ENCODE measurements at places on chromosomes 11 and 22.

- no peaks in the 10 kb centered on the region for H3K27me3 ChIP-seq
- DNase-seq = no peak
- no peak overlapping the region for H3K27ac ChIP-seq
- no peaks in the 10 kb centered on the region for H3K36me3 ChIP-seq
- no peak overlapping the region for H3K4me3 ChIP-seq
- peaks cover 13% of the 10 kb centered on the region for H3K4me1 ChIP-seq
These were observed 3.2 kb downstream of the THAP7 start for GRCh38 chr22:20998411-20999336.

DNA sequence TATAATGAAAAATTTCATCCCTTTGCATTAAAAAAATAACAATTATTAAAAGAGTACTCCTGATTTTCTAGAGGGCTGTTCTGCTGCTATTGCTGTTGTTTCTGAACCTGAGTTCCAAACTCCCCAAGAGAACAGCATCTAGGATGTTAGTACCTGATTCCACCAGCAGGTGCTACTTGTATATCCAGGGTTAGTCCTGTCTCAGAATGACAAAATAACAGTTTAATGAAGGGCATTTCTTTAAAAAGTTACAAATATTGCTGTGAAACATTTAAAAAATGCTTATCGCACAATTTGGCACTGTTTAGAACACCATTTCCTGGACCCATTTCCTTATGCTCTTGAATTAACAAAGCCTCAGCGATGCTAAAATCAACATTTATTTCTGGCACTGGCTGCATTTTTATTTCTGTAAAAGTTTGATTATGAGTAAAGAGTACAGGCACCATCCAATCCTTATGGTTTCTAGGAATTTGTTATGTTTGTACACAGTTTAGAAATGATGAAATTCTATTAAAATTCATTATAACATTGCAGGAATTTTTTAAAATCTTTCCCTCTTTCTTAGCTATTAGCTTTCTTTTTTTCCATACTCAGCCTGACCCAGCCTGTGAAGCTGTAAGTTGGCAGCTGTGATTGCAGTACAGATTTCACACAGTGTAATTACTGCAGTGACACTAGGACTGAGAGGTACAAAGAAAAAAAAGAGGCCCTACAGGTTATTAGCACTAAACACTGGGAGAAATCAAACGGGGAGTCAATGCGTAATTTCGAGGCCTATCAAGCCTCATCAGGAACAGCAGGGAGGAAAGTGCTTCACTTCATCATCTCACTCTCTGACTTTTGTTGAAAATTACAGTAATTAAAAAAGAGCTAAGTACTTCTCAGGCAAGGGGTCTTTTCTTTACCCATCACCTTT is 208.8 kb downstream of the DCDC1 start:
- H3K36me3 ChIP-seq = no peaks in the 10 kb centered on the region
- H3K4me3 ChIP-seq = no peak overlapping the region
- no peak overlapping the region for H3K27ac ChIP-seq

GRCh38 chr11:71213696-71214552 is 38.5 kb downstream of the SHANK2 start:
- H3K4me3 ChIP-seq = no peak overlapping the region
- H3K36me3 ChIP-seq = no peaks in the 10 kb centered on the region
- H3K27ac ChIP-seq = no peak overlapping the region
- DNase-seq = peak; percentile 3
- H3K27me3 ChIP-seq = no peaks in the 10 kb centered on the region

GRCh38 chr11:86440305-86440716 is 65.6 kb downstream of the CCDC81 start:
- no peaks in the 10 kb centered on the region for H3K27me3 ChIP-seq
- no peak overlapping the region for H3K4me3 ChIP-seq
- no peak overlapping the region for H3K27ac ChIP-seq
- DNase-seq = no peak
- H3K4me1 ChIP-seq = no peaks in the 10 kb centered on the region

GRCh38 chr22:28943501-28943879 is 60.1 kb downstream of the ZNRF3 start:
- H3K36me3 ChIP-seq = no peaks in the 10 kb centered on the region
- no peaks in the 10 kb centered on the region for H3K4me1 ChIP-seq
- no peak for DNase-seq
- H3K27ac ChIP-seq = no peak overlapping the region

- H3K4me1 ChIP-seq = peaks cover 24% of the 10 kb centered on the region
- H3K27ac ChIP-seq = peak overlapping the region; percentile 78
- H3K4me3 ChIP-seq = no peak overlapping the region
- H3K36me3 ChIP-seq = peaks cover 5% of the 10 kb centered on the region
These were observed 117.8 kb downstream of the APOL5 start for GRCh38 chr22:35835267-35835997.

DNA sequence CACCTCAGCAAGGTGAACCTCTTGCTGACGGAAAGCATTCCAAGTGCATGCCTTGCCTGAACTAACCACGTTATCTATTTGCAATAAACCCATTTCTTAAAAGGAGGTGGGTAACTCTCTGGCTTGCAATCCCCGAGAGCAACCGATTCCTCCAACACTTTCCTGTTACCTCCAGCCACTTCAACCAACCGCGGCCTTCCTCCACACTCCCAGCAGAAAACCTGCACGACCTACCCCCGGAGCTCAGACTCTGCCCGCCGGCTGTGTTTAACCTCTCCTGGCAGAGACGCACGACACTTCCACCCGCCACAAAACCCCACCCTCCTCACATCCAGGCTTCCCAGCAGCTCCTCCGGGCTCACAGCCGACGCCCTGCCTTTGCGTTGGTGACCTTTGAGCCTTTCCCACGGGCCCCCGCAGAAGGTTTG is 708 bp downstream of the SCO2 start:
- H3K27me3 ChIP-seq = peaks cover 10% of the 10 kb centered on the region
- peak overlapping the region; percentile 95 for H3K27ac ChIP-seq
- peaks cover 5% of the 10 kb centered on the region for H3K36me3 ChIP-seq
- peak overlapping the region; percentile 63 for H3K4me3 ChIP-seq

- no peak overlapping the region for H3K27ac ChIP-seq
- H3K4me3 ChIP-seq = no peak overlapping the region
- no peaks in the 10 kb centered on the region for H3K36me3 ChIP-seq
- no peak for DNase-seq
- H3K4me1 ChIP-seq = no peaks in the 10 kb centered on the region
- no peaks in the 10 kb centered on the region for H3K27me3 ChIP-seq
These were observed 12.2 kb downstream of the PTDSS2 start for GRCh38 chr11:462107-462890.

DNA sequence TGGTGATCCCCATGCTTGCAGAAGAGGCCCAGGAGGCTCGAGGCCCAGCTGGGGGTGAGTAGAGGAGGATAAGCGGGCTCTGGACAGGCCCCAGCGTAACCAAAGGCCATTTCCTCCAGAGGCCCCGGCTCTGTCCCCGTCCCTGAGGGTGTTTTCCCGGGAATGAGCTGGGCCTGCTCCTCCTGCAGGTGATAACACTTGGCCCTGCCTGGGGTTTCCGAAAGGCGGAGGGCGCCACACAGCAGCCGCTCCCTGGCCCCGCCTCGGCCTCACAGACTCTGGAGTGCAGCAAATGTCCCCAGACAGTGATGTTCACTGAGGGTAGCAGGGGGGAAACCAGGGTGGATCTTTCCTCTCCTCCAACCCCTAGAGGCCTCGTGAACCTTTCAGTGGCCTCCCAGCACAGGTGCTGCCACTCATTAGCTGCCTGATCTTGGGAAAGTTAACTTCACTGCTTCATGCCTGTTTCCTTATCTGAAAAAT is 10.5 kb upstream of the MGAT3 start:
- H3K27me3 ChIP-seq = no peaks in the 10 kb centered on the region
- DNase-seq = no peak
- peaks cover 22% of the 10 kb centered on the region for H3K4me1 ChIP-seq

DNA sequence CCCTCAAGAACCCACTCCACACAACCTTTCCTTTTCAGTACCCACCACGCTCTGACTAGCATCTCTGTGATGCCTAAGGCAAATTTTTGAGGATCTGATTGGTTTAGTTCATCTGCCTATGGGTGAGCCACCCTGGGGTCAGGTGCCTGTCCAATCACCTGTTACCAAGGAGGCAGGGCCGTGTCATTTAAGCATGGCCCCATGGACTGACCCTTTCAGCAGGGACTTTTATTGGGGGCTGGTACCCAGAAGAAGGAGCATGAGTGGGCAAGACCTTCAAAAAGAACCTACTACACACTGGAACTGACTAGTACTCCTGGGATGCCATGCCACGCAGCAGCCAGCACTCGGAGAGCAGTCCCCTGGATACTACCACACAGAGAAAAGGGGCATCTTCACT is 28.4 kb downstream of the C11orf91 start:
- H3K4me1 ChIP-seq = no peaks in the 10 kb centered on the region
- H3K27me3 ChIP-seq = no peaks in the 10 kb centered on the region
- no peaks in the 10 kb centered on the region for H3K36me3 ChIP-seq
- no peak for DNase-seq
- no peak overlapping the region for H3K4me3 ChIP-seq
- H3K27ac ChIP-seq = no peak overlapping the region

- H3K4me3 ChIP-seq = no peak overlapping the region
- peaks cover 49% of the 10 kb centered on the region for H3K4me1 ChIP-seq
- no peaks in the 10 kb centered on the region for H3K27me3 ChIP-seq
- no peak overlapping the region for H3K27ac ChIP-seq
- no peaks in the 10 kb centered on the region for H3K36me3 ChIP-seq
- DNase-seq = peak; percentile 87
These were observed 129.1 kb downstream of the SNX19 start for GRCh38 chr11:130787092-130787616.

DNA sequence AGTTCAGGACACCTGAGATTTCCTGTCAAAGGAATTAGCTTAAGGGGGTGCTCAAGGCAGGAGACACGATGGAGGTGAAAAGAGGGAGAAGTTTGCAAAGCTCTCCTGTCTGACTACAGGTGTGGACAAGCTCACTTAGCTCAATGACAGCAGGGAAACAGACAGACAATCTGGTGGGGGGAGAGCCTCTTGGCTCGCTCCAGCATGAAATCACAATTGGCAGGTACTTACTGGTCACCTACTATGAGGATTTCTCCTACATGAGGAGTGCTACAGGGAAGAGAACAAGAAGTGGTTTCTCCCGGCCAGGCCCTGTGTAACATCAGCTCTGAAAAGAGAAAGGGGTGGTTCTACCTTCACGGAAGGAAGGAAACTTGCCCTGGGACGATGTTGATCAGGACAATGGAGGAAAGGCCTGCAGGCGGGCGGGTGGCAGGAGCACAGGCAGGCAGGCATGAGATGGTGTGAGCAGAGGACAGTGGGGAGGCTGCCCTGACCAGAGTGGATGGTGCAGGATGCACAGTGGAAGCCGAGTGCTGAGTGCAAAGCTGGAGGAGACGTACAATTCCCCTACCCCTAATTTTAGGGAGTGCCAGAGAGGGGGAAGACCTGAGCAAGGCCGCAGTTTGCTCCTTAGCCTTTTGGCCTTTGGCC is 57.9 kb upstream of the CRTAM start:
- no peak overlapping the region for H3K4me3 ChIP-seq
- no peak overlapping the region for H3K27ac ChIP-seq
- peaks cover 2% of the 10 kb centered on the region for H3K36me3 ChIP-seq
- H3K4me1 ChIP-seq = peaks cover 31% of the 10 kb centered on the region
- no peak for DNase-seq
- H3K27me3 ChIP-seq = no peaks in the 10 kb centered on the region

- H3K36me3 ChIP-seq = no peaks in the 10 kb centered on the region
- no peak overlapping the region for H3K4me3 ChIP-seq
- no peaks in the 10 kb centered on the region for H3K4me1 ChIP-seq
- H3K27me3 ChIP-seq = no peaks in the 10 kb centered on the region
- no peak overlapping the region for H3K27ac ChIP-seq
- DNase-seq = no peak
These were observed 49.5 kb downstream of the OSBP2 start for GRCh38 chr22:30744224-30744623.

DNA sequence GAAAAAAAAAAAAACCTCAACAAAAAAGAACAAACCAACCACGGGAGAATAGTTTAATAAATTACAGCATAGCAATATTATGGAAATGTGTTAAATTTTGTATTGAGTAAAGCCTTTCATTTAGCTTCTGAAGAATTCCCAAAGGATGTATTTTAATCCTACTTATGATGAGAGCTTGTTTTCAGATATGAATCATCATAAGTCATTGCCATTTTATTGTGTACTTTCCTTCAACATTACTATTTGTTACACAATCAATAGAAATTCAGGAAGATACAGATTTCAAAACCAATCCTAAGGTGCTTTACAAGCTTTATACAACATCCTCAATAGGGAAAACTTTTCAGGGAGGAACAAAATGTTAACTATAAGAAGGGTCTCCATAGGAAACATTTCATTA is 200.6 kb upstream of the CTSC start:
- no peak overlapping the region for H3K4me3 ChIP-seq
- H3K27me3 ChIP-seq = no peaks in the 10 kb centered on the region
- no peak overlapping the region for H3K27ac ChIP-seq
- no peak for DNase-seq
- H3K36me3 ChIP-seq = no peaks in the 10 kb centered on the region

Measured in lung (tissue), 17 donors.